Thyroid gland (tissue), 4 donors: ENCODE measurements at places on chromosomes 5 and 9.

GRCh38 chr5:60763061-60763460, 63.1 kb upstream of the DEPDC1B start:
- no peaks in the 10 kb centered on the region for H3K4me1 ChIP-seq
- no peaks in the 10 kb centered on the region for H3K36me3 ChIP-seq
- no peak for DNase-seq
- H3K27ac ChIP-seq, result no peak overlapping the region

GRCh38 chr9:81772144-81772543, 82.8 kb upstream of the TLE1 start:
- H3K36me3 ChIP-seq, result no peaks in the 10 kb centered on the region
- no peak overlapping the region for H3K4me3 ChIP-seq
- no peak overlapping the region for H3K27ac ChIP-seq
- H3K4me1 ChIP-seq, result no peaks in the 10 kb centered on the region

DNA sequence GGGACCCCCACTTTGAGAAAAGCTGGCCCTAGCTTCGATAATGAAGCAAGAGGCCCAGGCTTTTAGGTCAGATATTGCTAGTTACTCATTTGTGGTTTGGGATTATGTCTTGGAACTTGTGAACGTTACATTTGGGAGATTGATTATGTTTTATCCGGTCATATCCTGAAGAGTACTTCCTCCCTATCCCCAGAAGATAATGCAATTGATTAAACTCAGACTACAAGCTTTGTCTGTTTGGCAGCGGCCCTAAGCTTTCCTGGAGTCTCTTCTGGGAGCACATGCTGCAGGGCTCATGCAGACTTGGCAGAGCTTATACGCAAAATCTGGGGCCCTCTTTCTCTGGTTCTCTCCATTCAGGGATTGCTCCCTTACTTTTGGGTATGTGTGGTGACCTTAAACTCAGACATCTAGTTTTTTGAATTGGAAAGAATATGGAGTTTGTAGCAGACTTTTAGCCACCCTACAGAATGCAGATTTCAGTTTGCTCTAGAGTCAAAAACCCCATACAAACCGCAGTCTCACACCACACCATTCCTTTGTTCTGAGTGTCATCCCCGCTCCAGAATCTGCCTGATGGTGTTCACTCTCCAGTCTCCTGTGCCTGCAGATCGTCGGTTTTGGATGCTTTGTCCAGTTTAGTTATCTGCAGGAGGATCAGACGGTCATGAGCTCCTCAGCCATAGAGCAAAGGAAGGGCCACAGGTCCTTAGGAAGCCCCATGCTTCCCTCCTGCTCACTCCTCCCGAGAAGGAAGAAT, 449.5 kb upstream of the TRPC7 start:
- no peak overlapping the region for H3K4me3 ChIP-seq
- no peak overlapping the region for H3K27ac ChIP-seq
- H3K27me3 ChIP-seq, result no peaks in the 10 kb centered on the region
- no peak for DNase-seq
- H3K4me1 ChIP-seq, result no peaks in the 10 kb centered on the region
- no peaks in the 10 kb centered on the region for H3K36me3 ChIP-seq

DNA sequence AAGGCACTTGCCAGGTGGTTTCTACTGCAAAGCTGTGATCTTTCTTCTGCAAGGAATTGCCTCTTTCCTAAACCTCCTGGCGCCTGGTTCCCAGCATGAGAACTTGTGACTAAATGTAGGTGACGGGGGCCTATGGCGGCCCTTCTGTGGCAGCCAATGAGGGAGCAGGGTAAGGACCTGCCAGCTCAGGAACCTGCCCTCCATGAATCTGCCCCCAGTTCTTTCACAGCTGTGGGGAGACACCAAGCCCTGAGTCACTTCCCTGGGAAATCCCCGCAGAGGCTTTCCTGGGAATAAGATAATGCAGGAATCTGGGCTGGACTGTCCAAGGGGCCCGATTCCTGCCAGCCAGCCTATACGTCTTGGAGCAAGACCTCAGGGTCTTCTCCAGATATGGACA, 56.7 kb upstream of the CTNNA1 start:
- H3K27me3 ChIP-seq, result no peaks in the 10 kb centered on the region
- no peaks in the 10 kb centered on the region for H3K4me1 ChIP-seq
- no peak for DNase-seq

- H3K27ac ChIP-seq, result no peak overlapping the region
- no peaks in the 10 kb centered on the region for H3K27me3 ChIP-seq
- H3K4me1 ChIP-seq, result no peaks in the 10 kb centered on the region
- no peaks in the 10 kb centered on the region for H3K36me3 ChIP-seq
- DNase-seq, result no peak
- no peak overlapping the region for H3K4me3 ChIP-seq
These were observed 206.1 kb downstream of the YTHDC2 start for GRCh38 chr5:113719549-113719948.

GRCh38 chr5:110925398-110925797, 146.1 kb upstream of the TSLP start:
- no peaks in the 10 kb centered on the region for H3K36me3 ChIP-seq
- no peaks in the 10 kb centered on the region for H3K4me1 ChIP-seq
- H3K27me3 ChIP-seq, result no peaks in the 10 kb centered on the region

- H3K27me3 ChIP-seq, result no peaks in the 10 kb centered on the region
- H3K4me1 ChIP-seq, result no peaks in the 10 kb centered on the region
- H3K27ac ChIP-seq, result no peak overlapping the region
- no peak overlapping the region for H3K4me3 ChIP-seq
- H3K36me3 ChIP-seq, result no peaks in the 10 kb centered on the region
These were observed 26.1 kb downstream of the SPDL1 start for GRCh38 chr5:169609716-169610115.

GRCh38 chr5:17713301-17713700, 79.0 kb downstream of the TAF11L14 start:
- no peaks in the 10 kb centered on the region for H3K4me1 ChIP-seq
- no peaks in the 10 kb centered on the region for H3K27me3 ChIP-seq
- H3K4me3 ChIP-seq, result no peak overlapping the region
- no peak for DNase-seq
- no peak overlapping the region for H3K27ac ChIP-seq

DNA sequence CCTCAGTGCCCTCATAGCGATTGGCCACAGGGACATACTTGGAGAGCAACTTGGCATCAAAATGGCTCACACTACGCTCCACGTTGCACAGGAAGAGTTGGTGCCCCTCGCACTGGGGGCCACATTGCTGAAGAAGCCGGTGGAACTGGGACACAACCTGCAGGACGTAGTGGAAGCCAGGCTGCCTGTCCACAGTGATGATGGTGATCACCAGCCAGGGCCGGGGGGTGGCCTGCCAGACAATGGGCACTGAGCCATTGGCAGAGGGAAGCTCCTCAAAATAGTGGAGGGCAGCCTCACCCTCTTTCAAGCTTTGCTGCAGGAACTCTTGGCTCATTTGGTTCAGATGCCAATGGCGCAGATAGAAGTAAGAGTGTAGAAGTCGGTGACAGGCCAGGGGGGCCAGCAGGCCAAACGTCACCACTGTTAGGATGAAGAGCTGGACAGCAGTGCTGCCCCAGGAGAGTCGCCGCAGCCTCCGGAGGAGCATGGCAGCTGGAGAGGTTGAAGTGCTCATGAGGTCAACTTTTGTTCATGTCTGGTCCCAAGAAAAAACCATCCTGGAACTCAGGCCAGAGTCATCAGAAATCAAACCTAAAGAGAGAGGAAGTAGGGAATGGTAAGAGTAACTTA, 41.1 kb upstream of the ALDOB start:
- no peak for DNase-seq
- no peak overlapping the region for H3K4me3 ChIP-seq
- H3K27me3 ChIP-seq, result no peaks in the 10 kb centered on the region
- no peak overlapping the region for H3K27ac ChIP-seq

DNA sequence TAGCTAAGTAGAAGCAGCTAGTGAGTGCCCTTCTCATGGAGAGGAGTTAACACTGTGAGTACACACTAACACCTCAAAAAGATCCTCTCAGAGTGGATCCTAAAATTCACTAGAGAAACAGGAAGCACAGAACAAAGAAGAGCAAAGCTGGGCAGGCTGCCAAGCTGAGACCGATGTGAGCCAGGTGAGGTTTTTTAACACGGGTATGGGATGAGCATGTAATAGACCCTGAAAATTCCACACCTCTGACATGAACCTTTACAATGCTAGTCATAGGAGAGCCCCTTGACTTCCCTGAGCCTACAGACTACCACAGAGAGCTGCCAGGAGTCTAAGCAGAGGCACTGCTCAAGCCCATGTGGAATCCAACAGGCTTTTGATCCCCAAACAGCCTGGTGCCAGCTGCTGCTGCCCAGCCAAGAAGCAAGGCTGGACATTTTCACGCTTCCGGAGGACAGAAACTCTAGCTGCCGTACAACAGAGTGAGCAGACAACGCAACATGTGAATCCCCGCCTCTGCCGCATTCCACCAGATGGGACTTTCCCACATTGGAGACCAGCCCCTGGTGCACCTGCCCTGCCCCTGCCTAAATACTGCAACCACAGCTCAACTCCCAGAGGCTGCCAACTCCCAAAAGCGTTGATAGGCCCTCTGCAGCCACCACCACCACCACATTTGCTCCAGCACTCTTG, 280.8 kb downstream of the CDH10 start:
- no peak for DNase-seq
- H3K4me1 ChIP-seq, result no peaks in the 10 kb centered on the region
- H3K4me3 ChIP-seq, result no peak overlapping the region
- no peaks in the 10 kb centered on the region for H3K27me3 ChIP-seq
- no peaks in the 10 kb centered on the region for H3K36me3 ChIP-seq

DNA sequence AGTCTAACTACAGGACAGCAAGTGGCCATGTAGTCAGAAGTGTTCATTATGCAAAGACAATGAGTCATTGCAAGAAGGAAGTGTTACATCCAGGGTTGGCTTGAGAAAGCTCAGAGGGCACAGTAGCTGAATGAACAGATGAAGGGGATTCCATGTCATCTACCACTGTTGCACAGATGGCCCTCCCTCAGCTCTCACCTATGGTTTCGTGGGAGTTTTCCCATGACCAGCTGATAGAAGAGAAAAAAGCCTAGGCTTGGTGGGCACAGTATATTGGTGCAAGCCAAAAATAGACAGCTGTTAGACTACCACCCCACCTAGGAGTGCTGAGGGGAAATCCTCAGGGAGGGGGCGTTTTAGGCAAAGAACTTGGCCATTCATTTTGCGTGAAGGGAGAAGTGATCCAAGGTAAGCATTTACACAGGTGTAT, 217.0 kb downstream of the DMRT2 start:
- DNase-seq, result no peak
- no peaks in the 10 kb centered on the region for H3K36me3 ChIP-seq
- H3K4me1 ChIP-seq, result no peaks in the 10 kb centered on the region
- H3K4me3 ChIP-seq, result no peak overlapping the region
- H3K27ac ChIP-seq, result no peak overlapping the region
